ENCODE measurements at places on chromosomes 16 and 17. TPM values are rescaled to one million over a fixed set of nuclear protein-coding genes. Genes with fewer than 3 reads are reported as not detected.

- DNase-seq: no peak
Observed at GRCh38 chr16:89326721-89327120, 109.2 kb downstream of the ZNF778 start.

- DNase-seq: no peak
Observed at GRCh38 chr17:61402978-61403800, 3.5 kb downstream of the TBX2 start.

Gene CRHR1
- polyA plus RNA-seq: 0.47 TPM

GRCh38 chr16:84548971-84549844, 44.7 kb upstream of the MEAK7 start:
- DNase-seq: no peak

DNA sequence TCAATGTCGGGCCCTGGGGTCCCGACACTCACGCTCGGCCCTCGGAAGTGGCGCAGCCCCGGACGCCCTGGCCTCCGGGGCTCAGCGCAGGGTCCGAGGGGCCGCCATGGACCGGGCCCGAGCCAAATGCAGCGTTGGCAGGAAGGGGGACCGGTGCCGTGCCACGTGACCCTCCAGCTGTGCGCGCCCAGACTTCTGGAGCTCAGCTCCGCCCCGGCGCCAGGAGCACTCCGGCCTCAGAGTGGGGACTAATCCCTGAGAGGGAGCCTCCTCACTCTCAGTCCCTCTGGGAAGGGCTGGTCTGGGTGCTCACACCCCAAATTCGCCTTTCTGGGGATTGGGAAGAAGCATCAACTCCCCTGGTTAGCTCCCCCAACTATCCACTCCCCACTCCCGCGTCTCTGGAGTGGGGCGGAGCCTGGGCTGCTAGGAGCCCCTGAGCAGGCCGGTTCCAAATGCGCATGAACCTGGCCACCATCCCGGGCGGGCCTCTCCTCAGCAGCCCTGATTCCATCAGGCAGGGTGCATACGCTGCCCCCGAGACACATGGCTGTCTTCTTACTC, at the start of gene B3GNT9:
Gene B3GNT9 (minus strand): TSS at position 166 of the 564 bp plus-strand sequence. CDS start 513 bp downstream, outside the sequence.
- peak; percentile 70 for DNase-seq

GRCh38 chr17:32875923-32876416, 954 bp downstream of the MYO1D start:
- peak; percentile 44 for DNase-seq

Gene DLX3
- 1.2 TPM for polyA plus RNA-seq

DNA sequence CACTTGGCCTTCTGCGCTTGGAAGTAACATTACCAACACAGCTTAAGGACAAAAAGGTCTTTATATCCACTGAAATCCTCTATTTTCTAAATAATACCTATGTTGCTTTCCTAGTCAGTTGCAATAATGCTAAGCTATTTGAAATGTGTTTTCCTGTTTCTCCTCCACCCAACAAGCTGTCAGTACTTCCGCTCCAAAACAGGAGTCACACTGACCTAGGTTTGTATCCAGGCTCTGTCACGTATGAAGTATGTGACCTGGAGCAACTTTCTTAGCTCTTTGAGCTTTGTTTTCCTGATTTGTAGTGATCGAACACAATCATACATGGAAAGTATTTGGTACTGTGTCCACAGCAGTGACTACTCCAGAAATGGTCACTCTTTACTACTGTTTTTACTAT, 24.3 kb upstream of the MYLK3 start:
- DNase-seq: no peak

Gene SMURF2
- polyA plus RNA-seq: 42.5 TPM

Gene TMEM106A
- 27.8 TPM for polyA plus RNA-seq

GRCh38 chr17:68033636-68034451, 1.7 kb upstream of the KPNA2 start:
- DNase-seq: peak; percentile 72

- DNase-seq: no peak
Observed at GRCh38 chr17:41147531-41148204, 2.0 kb downstream of the KRTAP4-5 start.

Gene CD300E
- 0.10 TPM for polyA plus RNA-seq

- no peak for DNase-seq
Observed at GRCh38 chr16:68388124-68388523, 60.2 kb downstream of the SMPD3 start.

- peak; percentile 66 for DNase-seq
Observed at GRCh38 chr17:63675607-63676546, 24.0 kb downstream of the LIMD2 start.

- DNase-seq: no peak
Observed at GRCh38 chr16:54066451-54067105, 220.0 kb downstream of the IRX3 start.

- no peak for DNase-seq
Observed at GRCh38 chr16:30473231-30474073, 910 bp downstream of the ITGAL start.

GRCh38 chr16:3856367-3857141, 24.0 kb downstream of the CREBBP start:
- no peak for DNase-seq

Gene BICDL2
- 2.6 TPM for polyA plus RNA-seq

DNA sequence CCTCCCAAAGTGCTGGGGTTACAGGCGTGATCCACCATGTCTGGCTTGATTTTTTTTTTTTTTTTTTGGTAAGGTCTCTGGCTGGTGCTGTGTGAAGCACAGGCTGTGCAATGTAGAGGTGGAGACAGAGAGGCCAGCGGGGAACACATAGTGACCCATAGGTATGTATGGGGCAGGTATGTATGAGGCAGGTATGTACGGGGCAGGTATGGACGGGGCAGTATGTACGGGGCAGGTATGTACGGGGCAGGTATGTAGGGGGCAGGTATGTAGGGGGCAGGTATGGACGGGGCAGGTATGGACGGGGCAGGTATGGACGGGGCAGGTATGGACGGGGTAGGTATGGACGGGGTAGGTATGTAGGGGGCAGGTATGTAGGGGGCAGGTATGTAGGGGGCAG, 5.0 kb downstream of the RPL3L start:
- DNase-seq: no peak

DNA sequence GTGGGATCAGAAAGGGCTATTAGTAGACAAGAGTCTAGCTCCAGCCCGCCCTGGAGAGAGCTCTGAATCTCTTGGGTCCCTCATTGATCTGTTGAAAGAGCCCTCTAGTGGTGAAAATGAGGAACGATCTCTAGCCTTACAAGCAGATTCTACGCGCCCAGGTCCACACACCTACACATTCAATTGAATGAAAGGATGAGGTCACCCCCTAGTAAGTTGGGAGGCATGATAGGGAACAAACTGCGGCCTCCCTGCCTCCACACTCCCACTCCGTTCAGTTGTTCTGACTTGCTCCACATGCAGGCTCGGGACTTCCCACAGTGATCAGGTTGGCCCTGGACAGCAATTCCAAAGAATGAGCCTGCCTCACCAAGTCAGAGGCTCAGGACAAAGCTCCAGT, 2.9 kb upstream of the CACNG3 start:
- peak; percentile 17 for DNase-seq

DNA sequence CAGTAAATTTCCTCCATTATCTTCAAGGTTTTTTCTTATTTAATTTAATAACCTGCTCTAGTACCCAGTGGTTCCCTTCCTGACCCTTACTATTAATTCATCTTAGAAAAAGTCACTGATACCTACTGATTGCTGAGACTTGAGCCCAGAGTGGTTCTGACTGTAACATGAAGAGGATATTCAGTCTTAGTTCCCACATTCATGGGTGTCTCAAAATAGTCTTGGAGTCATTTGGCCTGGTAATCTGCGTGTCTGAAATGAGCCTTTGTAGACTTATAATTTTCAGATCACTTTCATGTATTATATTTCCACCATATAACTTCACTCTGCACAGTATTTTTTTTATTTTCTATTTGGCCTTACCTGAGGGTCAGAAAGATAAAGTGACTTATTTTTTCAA, 732.0 kb upstream of the KIF2B start:
- DNase-seq: no peak

GRCh38 chr16:89192956-89193575, 7.3 kb downstream of the SLC22A31 start:
- no peak for DNase-seq

Gene NACA2
- 3.3 TPM for polyA plus RNA-seq

GRCh38 chr17:40873801-40874200, 6.8 kb upstream of the KRT12 start:
- DNase-seq: no peak

DNA sequence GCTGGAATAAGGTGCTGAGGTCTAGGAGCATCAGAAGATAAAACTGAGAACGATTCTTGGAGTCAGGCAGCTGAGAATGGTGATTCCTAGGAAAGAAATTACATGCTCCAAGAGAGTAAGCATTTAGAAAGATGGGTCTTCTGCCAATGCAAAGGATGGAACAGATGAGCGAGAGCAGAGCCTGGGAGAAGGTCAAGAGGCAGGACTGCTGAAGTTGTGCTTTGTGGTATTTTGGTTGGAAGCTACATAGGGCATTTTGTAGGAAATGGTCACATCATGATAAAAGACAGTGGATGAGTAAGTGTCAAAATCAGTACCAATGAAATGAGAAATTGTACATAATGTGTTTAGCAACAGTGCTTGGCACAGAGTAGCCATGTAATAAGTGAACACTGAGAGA, 1.4 kb upstream of the CRYM start:
- DNase-seq: no peak

Gene KIF19
- 0.86 TPM for polyA plus RNA-seq

DNA sequence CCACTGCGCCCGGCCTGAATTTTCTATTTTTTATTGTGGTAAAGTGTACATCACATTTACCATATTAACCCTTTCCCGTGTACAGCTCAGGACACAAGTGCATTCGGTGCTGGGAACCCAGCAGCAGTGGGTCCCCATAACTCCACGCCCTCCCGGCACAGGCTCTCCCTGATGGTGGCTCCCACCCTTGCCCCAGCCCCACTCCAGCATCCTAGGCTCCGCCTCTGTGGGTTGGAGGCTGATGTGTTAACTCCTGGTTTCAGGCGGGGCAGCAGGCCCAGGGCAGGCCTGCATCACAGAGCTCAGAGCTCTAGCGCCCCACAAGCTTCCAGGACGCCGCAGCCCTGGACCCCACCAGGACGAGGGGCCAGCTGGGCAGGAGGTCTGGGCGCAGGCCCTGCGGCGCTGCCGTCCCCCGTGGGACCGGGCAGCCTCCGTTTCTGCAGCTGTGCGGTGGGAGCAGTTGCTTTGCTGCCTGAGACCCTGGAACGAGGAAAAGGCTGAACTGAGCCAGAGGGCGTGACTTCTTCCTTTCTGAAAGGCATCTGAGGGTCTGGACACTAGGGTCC, 19.6 kb downstream of the ZFPM1 start:
- DNase-seq: no peak

GRCh38 chr16:76926595-76926994, 264.4 kb upstream of the MON1B start:
- no peak for DNase-seq

- no peak for DNase-seq
Observed at GRCh38 chr17:42850954-42851353, at the start of gene AOC3. AOC3 (plus strand) TSS chr17:42851199; CDS start chr17:42851344, 145 bp downstream.

Gene SPN
- 2.0 TPM for polyA plus RNA-seq

Gene GCGR
- polyA plus RNA-seq: 9.2 TPM

GRCh38 chr16:57166951-57167350, 18.9 kb downstream of the PSME3IP1 start:
- no peak for DNase-seq

Gene VTN
- 20.5 TPM for polyA plus RNA-seq

DNA sequence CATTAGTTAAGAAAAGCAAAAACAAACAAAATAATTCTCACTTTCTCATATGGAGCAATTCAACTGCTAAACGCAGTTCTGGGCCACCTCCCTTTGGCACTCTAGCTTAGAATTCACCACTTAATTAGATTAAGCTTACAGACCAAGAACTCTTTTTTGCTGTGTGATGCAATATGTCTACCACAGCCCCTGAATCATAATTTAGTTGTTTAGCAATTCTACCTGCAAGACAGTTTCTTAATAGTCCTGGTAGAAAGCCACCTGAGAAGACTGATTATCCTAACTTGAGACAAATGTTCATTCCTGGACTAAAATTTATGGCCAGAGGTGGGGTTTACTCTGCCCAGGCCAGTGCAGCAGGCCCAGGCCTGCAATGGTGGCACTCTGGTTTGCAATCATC, 205.9 kb downstream of the HS3ST3A1 start:
- DNase-seq: no peak

Gene METRN
- 6.3 TPM for polyA plus RNA-seq

DNA sequence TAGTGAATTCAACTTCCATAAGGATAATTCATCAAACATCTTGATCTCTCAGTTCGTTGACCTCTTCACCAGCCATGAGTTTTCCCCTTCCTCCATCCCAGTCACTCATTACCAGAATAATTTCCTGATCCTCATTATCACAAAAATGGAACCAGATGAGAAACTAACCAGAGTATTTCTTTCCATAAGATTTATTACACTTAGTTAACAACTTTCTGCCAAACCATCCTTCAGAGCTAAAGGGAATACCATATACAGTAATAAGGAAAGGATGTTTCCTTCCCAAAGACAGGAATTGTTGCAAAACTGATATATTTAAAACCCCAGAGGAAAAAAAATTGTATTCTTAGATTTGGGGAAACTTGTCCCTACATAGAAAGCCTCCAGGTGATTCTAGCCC, 8.6 kb downstream of the KRTAP29-1 start:
- DNase-seq: no peak

DNA sequence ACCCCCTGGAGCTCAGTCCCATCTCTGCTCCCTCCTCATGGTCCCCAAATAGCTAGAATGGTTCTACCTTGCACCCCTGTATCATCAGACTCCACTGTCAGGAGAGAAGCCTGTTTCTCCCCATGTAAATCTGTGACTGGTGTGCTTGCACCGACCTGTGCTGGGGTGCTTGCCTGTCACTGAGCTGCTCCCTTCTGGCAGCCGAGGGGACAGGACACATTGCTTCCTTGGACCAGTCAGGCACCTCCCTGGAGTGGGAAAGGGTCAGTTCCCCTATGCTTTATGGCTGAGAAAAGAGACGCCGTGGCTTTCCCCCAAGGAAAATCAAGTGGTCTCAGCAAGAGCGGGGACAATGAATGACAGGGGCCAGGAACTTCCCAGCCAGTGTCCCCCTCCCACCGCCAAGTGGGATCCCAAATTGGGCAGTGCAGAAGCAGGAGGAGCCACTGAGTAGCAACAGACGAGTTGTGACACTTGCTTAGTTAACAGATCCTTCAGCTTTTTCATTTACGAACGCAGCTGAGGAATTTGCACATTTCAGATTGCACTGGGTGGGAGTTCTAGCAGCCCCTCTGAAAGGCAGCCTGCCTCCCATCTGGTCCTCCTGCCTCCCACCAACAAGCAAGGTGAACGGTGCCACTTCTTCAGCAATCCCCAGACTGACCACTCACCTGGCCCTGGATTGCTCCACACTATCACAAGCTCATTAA, 156.4 kb downstream of the KATNIP start:
- no peak for DNase-seq
